ENCODE measurements at places on chromosomes 2 and 18.
A peak's percentile ranks its signal among the peaks of the same experiment; 100 is the strongest.

- no peak for DNase-seq
These were observed 398.3 kb upstream of the TNP1 start for GRCh38 chr2:217258170-217258569.

GRCh38 chr2:113337809-113338208, 59.1 kb upstream of the PAX8 start:
- DNase-seq, result no peak

DNA sequence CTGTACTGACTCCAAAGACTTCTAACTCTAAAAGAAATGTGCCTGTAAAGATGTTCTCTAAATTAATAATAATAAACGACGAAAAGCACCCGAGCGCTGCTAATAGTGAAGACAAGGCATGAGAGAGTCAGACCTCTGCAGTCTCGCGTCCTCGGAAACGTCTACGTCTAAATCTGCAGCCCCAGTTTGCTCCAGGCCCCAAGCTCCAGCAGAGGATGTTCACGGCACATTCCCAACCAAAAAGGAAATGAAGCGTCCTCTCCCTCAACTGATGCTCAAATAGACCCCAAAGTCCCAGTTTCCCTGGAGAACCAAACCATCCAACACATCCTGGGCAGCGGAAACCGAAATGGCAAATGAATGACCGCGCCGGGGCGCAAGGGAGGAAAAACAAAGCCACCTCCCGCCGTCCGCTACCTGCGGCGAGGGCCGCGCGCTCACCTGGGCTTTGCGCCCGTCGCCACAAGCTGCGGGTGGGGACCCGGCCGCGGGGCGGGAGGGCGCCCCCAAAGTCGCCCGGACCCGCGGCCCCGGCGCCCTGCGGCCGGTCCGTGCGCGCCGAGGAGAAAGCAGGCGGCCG, 47.1 kb upstream of the CCDC150 start:
- no peak for DNase-seq

DNA sequence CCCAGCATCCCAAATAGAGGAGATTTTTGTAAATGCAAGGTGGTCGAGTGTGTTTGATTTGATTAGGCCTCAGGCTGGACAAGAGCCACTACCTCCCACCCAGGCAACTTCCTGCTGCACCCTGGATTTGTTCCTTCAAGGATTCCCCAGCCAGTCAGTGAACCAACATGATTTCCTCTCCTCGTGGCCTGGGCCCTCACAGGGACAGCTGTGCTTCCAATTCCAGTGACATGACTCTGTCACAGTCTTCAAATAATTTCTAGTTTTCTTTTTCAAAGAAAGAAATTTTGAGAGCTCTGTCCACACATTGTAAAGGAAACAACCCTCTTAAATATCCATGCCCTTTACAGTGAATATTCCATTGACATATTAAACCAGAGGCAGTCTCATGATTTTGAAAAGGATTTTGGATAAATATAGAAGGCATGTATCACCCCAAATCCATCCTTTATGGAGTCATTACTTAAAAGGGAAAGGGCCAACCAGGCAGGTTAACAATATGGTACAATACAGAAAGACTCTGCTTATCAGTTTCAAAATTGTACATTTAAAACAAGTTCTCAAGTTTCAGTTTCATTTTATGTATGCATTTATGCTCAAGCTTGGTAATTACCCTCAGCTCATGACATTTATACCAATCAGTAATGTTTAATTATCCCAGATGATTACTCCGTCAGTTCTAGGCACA, 121.3 kb upstream of the FOSL2 start:
- DNase-seq, result no peak

GRCh38 chr18:63783394-63783793, 8.2 kb downstream of the SERPINB7 start:
- no peak for DNase-seq

DNA sequence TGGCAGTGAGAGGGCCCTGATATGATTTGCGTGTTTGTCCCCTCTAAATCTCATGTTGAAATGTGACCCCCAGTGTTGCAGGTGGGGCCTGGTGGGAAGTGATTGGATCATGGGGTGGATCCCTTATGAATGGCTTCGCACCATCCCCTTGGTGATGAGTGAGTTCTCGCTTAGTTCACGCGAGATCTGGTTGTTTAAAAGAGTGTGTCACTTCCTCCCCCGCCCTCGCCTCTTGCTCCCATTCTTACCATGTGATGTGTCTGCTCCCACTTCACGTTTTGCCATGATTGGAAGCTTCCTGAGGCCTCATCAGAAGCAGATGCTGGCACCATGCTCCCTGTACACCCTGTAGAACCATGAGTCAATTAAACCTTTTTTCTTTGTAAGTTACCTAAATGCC, 319.9 kb upstream of the ID2 start:
- DNase-seq, result no peak

GRCh38 chr2:199441759-199442158, 16.0 kb downstream of the SATB2 start:
- no peak for DNase-seq

GRCh38 chr18:49988101-49988500, 174.8 kb upstream of the ACAA2 start:
- DNase-seq, result no peak

DNA sequence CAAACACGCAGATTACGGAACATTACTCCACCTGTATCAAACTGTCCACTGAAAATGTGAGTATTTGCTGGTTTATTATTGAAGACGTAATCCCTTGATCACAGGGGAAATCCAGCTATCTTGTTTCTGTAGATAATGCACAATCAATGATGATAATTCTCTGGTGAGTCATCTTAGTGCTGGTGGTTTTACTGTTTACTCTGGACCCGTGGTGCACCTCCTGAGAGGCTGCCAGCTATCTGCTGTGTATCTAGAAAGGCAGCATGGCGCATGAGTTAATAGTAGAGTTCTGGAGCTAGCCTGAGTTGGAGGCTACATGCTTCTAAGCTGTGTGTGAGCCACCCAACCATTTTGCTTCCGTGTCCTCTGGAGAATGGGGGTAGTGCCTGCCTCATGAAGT, 6.5 kb downstream of the NCAPH start:
- no peak for DNase-seq

- DNase-seq, result no peak
These were observed 8.4 kb upstream of the NT5DC4 start for GRCh38 chr2:112712465-112712864.

DNA sequence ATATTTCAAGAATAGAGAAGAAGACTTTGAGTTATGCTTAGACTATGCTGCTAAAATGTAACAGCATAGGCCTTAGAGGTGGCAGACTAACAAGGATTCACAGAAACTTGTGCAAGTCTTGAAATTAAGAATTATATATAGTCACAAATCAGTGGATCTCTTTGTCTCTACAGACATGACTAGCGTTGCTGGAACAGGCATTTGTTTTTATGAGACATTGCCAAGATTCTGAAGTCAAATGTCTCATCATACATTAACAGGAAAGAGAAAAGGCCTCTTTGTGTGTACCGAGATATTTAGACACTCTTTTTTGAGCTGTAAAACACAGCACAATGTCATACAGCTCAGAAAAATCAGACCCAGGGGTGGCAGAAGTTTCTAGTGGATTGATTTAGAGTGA, 207.1 kb downstream of the TMX3 start:
- DNase-seq, result no peak

DNA sequence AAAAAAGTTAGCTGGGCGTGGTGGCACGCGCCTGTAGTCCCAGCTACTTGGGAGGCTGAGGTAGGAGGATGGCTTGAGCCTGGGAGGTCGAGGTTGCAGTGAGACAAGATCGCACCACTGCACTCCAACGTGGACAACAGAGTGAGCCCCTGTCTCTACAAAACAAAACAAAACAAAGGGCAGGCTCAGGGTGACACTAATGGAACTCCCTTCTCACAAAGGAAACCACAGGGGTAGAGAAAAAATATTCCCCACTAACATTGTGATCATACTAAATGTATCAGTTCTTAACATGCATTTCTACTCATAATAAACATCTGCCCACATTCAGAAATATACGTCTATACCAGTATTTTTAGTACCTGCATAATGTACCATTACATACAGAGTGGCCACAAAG, 21.1 kb downstream of the STAM2 start:
- DNase-seq, result no peak

- DNase-seq, result no peak
These were observed 219.2 kb upstream of the UBE2E3 start for GRCh38 chr2:180761224-180761623.

DNA sequence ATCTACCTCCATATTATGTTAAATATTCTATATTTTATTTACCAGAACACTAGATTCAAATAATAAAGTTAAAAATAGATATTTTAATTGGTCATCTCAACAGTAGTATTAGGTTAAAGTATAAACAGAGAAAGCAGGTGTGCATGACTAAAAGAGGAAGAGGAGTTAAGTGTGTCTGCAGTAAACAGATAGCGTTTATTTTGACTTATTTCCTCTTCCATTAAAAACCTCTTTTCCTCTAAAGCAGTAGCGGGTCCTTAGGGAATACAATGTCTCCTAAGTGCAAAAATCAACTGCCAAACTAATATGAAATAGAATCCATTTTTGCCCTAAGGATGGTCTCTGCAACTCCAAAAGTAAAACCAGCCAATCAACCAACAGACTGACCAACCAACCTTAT, 27.7 kb downstream of the EIF2AK3 start:
- no peak for DNase-seq

DNA sequence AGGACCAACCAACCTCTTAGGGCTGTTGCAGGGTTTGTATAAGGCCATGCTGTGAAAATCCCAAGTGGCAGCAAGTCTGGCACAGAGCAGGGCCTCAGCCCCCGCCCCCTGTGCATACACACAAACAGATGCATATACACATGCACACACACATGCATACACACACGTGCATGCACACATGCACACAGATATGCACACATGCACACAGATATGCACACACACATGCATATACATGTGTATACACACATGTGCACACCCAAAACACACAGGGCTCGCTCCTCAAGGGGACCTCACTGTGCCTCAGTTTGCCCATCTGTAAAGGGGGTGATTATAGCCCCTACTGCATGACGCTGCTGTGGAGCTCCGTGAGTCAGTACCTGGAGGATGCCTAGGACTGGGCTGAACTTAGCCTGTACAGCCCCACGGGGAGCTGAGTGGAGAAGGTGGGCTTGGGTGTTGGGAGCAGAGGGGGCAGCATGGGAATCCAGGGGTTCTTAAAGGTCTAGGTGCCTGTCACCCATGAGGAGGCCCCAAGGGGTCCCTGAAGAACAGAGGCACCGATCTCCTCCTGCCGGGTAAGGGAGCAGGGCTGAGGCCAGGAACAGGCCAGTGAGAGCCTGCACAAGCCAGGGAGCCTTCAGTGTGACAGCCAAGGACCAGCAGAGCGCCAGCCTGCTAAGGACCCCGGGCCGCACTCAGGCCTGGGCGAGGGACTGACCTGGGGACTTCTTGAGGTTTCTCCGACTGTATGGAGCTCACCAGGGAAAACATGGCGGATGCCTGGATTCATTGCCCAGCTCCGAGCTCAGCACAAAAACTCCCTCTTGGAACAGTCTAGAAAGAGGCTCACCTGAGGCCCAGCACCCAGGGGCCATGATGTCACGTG, 24.0 kb upstream of the ALPI start:
- DNase-seq, result no peak

DNA sequence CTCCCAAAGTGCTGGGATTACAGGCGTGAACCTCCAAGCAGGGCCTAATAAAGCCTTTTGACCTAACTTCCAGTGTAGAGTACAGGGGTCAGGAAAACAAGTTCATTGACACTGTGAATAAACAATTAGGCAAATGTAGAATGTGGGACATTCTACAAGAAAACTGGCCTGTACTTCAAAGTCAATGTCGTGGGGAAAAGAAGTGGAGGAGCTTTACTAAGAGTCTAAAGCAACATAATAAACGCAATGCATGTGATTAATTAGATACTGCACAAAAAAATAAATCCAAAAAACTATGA, 3.6 kb upstream of the RRM2 start:
- no peak for DNase-seq

DNA sequence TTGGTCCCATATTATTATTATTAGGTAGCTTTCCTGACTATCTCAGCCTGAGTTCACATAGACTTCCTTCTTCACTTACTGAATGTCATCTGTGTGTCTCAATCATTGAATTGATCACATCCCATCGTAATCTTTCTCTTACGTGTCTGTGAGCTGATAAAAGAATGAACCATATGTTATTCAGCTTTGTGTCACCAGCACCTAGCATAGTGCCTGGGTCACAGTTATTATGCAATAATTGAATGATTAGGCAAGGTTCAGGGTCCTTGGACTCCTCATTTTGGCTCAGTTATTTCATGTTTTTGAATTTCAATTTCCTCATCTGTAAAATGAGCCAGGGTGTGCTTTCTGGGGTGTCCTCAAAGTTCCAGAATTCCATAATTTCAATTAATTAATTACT, 107.2 kb downstream of the ZEB2 start:
- DNase-seq, result no peak

DNA sequence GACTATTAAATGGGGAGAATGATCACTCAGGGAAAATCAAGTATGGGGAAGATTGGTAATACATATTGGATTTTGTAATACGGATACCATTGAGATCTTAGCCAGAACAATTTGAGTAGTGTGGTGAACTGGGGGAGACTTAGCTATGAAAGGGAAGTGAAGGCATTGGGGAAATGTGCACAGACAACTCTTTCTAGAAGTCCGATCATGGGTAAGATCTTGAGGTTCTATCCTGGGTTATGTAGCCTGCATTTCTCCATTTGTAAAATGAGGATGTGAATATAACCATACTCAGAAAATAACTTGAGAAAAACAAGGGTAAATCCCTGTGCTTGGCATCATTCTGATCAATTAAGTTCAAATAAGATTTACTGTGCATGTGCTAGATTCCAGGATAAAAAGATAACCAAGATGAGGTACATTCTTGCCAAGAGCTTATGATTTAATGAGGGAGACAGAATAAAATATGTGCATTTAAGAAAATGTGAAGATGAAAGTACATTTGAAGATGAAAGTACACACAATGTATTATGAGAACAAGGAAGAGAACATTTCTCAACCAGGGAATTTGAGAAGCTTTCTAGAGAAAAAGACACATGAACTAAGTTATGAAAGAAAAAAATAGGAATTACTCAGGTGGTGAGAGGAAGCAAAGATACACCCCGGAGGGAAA, 49.5 kb downstream of the SLC40A1 start:
- no peak for DNase-seq

GRCh38 chr2:62089658-62090057, 106.3 kb upstream of the B3GNT2 start:
- no peak for DNase-seq

GRCh38 chr18:13450289-13451212, 232.0 kb downstream of the LDLRAD4 start:
- DNase-seq, result peak; percentile 69

All from coronary artery (tissue), 2 donors.